Cerebellum (tissue), 4 donors: ENCODE measurements at places on chromosomes 12 and 14.

- DNase-seq = no peak
Measured at GRCh38 chr12:100675432-100675831, 101.9 kb downstream of the GAS2L3 start.

- no peak for DNase-seq
Measured at GRCh38 chr14:75752907-75753594, 92.0 kb downstream of the TTLL5 start.

- no peak for DNase-seq
Measured at GRCh38 chr14:81400202-81400678, at the start of gene STON2. TSS of gene STON2 (minus strand) at chr14:81400324. CDS start at chr14:81398382, 1,942 bp downstream.

DNA sequence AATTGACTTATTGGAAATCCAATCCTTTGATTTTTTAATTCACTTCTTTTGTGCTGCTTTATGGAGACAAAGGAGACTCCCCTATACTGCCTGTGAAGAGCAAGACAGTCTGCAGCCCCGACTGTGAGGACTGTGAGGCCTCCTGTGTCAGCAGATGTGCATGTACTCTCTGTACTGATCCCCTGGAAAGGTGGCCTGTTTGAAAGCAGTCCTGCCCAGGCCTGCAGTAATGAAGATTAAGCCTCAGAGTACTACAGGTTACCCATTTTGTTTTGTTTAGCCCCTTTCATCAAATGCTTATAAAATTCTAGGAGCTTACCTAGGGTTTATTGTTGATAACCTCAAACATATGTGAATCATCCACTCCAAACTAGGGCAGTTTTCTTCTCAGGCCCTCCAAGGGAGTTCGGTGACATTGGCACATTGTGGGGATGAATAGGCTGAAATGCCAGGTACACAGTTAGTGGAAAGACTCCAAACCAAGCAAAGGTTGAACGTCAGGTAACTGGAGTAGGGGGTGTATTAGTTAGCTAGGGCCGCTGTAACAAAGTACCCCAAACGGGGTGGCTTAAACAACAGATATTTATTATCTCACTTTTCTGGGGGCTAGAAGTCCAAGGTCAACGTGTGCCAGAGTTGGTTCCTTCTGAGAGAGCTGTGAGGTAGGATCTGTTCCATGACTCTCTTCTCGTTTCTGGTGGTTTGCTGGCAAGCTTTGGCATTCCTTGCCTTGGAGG, 208.7 kb upstream of the BCL2L14 start:
- no peak for DNase-seq

GRCh38 chr14:100677554-100678468, 48.9 kb upstream of the DLK1 start:
- DNase-seq = no peak

DNA sequence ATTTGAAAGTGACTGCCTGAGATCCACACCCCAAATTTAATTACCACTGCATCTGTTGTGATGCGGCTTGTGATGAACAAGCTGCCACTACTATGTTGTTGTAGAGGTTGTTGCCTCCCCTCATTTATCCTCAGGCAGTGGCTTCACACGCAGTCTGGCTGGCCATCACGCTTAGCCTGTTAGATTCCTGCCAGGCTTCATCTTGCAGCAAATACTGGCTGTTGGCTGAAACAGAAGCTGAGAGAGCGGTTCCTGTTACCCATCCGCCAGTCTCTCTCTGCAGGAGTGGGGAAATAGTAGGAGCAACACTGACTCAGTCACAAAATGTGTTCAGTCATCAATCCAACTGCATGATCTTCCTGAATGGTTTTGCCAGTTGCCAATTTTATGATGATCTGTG, 934.4 kb downstream of the FLRT2 start:
- DNase-seq = no peak

DNA sequence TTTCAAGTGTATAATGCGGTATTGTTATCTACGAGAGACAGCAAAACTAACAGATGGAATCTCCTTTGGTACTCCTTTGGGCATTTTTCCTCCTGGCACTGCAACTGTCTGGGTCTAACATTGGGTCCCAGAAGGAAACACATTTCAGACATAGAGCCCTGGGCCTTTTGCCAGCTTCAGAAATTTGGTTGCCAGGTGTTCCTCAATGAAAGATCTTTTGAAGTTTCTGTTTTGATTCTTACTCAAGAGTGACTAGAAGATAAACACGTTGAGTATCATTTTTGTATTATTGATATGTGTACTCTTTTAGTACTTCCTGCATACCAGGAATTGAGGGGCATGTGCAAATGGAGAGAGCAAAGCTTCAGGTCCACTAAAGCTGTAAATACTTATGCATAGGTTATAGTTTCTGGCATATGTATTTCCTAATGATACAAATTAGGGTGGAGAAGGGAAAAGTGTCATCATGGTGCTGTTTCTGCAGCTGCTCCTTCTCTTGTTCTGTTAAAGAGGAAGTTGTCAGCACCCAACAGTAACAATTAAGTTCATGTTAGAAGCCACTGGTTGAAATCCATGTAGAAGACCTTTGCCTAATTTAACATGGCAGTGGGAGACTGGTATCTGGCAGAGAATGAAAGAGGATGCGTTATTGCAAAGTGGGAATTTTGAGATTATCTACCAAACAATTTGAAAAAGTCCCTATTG, 53.5 kb downstream of the SLC38A6 start:
- peak; percentile 5 for DNase-seq

GRCh38 chr12:113860950-113861349, 105.2 kb downstream of the RBM19 start:
- no peak for DNase-seq

- no peak for DNase-seq
Measured at GRCh38 chr14:61042220-61042619, 61.2 kb downstream of the SLC38A6 start.

- no peak for DNase-seq
Measured at GRCh38 chr14:101715210-101716076, 46.1 kb upstream of the PPP2R5C start.

GRCh38 chr12:104207416-104208205, 8.0 kb upstream of the TXNRD1 start:
- DNase-seq = no peak

DNA sequence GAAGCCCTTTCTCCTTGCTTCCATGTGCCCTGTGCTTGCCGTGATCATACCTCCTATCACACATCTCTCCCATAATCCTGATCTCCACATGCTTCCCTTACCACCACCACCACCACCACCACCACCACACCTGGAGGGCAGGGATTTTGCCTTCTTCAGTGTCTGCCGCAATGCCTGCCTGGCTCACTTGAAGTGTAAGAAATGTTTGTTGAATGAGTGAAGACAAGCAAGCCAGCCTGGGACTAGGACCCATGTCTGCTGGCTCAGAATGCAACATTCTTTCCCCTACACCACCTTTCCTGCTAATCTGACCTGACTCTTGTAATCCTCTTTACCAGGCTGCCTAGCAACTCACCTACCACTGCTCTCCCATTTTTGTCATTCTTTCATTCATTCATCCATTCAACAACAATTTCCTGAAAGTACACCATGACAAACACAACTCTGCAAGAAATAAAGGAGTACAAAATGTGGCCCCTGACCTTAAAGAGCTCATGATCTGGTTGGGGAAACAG, 3.5 kb upstream of the NID2 start:
- DNase-seq = no peak

DNA sequence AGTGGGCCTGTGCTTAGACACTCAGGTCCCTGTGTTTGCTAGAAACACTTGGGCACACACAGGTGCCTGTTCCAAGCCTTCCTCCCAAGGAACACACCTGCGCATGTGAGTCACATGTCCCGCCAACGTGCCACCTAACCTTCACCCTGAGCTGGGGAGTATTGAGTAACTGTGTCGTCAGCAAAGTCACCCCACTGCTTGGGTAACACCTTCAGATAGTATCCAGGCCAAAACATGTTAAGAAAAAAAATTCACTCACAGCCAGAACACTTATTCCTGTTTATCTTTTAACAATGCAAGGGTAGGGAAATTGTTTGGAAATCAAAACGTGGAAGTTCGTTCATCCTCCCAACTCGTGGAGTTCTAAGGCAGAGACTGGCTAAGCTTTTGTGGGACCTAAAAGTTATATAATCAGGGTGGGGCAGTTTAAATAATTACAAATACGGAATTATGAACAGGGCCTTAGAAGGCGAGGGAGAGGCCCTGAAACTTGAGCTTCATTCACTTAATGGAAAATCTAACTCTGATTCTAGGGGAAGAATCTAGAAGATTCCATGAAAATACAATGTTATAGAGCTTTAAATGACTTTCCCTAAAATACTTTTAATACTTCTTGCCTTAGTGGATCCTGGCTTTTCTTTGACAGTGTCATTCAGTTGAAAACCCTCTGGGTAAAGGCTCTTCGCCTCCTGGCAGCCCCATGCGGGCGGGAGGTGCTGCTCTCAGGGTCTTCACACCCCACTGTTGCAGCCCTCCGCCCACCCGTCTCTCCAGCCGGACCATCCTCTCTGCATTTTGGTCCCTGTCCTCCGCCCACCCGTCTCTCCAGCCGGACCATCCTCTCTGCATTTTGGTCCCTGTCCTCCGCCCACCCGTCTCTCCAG, 30.3 kb upstream of the ADIPOR2 start:
- DNase-seq = no peak

DNA sequence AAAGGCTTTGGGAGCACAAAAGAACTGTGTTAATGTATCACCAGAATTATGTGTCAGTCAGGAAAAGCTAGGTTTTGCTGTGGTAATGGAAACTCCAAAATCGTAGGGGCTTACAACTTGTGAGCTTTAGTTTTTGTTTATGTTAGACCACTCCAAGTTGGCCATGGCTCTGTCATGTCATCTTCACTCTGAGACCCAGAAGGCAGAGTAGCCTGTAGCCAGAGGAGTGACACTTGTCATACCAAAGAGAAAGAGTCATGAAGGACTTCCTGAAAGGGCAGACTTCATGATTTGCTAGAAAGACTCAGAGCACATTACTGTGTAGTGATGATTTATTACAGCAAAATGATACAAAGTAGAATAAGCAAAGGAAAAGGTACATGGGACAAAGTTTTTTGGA, 133.6 kb upstream of the SSTR1 start:
- no peak for DNase-seq

- DNase-seq = no peak
Measured at GRCh38 chr14:101075025-101075800, 171.7 kb upstream of the RTL1 start.

DNA sequence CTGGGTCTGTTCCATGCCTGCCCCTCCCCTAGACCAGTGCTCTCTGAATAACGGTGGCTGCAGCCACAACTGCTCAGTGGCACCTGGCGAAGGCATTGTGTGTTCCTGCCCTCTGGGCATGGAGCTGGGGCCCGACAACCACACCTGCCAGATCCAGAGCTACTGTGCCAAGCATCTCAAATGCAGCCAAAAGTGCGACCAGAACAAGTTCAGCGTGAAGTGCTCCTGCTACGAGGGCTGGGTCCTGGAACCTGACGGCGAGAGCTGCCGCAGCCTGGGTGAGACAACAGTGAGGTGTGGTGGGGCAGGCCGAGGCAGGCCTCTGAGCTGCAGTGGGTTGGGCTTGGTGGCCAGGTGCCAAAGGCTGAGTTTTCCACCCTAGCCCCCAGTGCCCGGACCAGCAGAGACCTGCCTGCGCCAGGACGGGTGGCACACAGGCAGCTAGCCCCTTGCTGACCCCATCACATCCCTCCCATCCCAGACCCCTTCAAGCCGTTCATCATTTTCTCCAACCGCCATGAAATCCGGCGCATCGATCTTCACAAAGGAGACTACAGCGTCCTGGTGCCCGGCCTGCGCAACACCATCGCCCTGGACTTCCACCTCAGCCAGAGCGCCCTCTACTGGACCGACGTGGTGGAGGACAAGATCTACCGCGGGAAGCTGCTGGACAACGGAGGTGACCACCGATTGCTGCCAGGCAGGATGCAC, 28.2 kb upstream of the LRP1-AS start:
- peak; percentile 86 for DNase-seq

GRCh38 chr14:36723530-36723929, 61.9 kb downstream of the PAX9 start:
- no peak for DNase-seq

DNA sequence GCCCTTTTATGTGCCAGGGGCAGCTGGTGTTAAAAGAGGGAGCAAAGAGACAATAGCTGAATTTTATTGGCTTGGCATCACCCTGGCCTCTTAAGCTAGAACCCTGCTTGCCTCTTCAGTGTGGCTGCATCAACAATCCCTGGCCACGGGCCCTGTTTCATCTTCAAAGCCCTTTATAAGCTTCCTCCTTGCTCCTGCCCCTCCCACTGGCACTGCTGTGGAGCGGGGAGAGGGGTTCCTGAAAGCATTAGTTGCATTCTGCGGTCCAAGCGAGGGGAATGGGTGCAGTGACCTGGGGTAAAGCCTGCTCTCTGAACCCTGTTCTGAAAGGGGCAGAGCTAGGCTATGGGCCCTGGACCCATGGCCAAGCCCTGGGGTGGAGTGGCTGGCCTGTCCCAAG, 220 bp upstream of the KRT83 start:
- no peak for DNase-seq

DNA sequence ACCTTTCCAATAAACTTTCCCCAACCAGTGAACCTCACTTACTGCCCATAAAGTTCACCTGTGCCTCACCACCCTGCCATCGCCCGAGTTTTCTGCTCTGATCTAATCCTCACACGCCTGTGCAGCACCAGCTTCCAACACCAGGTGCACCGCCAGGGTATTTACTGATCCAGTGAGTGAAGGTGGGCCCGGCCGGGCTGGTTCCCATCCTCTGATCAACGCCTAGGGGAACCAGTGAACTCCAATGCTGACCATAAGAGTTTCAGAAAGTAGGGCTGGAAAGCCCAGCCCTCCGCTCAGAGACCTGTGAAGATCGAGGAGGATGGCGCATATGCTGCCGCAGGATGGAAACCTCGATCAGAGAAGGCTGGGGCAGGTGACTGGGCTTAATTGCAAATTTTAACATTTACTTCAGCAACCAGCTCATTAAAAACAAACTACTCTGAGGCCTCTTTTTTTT, 685 bp upstream of the MYL6B start:
- no peak for DNase-seq

DNA sequence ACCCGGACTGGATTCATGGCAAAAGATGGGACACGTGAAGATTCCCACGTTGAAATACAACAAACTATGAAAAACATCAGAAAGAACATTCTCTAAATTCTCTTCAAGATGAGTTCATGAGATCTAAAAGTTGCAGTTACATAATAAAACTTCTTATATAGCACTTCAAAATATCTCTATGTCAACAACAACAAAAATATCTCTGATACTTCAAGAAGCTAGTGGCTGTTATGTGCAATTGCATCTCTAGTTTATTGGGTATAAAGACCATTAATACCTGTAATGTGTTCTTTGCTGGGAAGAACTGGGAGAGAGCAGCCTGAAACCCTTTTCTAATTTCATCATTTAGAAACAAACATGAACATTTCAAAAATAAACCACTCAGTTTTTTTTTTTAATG, 69.2 kb upstream of the RGS6 start:
- no peak for DNase-seq

- no peak for DNase-seq
Measured at GRCh38 chr12:101051901-101052550, 158.0 kb downstream of the SLC5A8 start.

GRCh38 chr14:22502551-22502950, 86.5 kb downstream of the DAD1 start:
- no peak for DNase-seq
